ENCODE measurements at places on chromosomes 16 and 17.

GRCh38 chr17:51921500-51921899, 237.0 kb downstream of the CA10 start:
- no peak for DNase-seq

- no peak for DNase-seq
These were observed 162.3 kb downstream of the IRF8 start for GRCh38 chr16:86061318-86061695.

DNA sequence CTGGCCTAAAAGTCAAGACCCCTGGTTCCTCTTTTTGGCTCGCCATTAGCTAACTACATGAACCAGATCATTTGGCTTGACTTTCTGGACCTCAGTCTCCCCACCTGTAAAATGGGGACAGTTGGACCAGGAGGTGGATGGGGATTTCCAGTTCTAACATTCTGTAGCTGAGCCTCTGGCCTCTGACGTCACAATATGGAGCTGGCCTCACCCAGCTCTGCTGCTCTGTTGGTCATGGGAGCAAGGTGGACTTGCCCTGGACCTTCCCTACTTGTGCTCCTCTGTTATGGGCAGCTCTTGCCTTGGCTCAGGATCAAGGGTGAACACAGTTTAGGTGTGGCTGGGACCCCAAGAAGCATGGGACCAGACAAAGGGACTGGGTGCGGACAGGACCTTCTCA, 16.5 kb upstream of the KCNH6 start:
- no peak for DNase-seq

DNA sequence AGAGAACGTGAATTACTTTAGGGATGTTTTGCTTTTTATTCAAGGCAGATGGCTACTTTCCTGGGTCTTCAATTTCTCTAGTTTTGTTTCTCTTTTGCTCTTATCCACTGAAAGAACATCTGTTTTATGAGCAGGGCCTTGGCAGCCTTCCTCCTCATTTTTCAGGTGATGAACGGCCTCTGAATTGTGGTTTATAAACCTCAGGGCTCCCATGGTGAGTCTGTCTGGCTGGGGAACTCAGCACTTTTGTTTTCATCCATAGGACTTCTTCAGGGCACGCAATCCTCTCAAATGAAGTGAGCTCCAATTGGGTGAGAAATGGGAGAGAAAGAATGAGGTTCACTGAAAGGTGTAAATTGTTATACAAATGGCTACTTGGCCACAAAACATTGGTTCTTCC, 186.4 kb upstream of the ERCC4 start:
- DNase-seq, result no peak

GRCh38 chr17:9006175-9006767, 15.0 kb upstream of the NTN1 start:
- DNase-seq, result no peak

GRCh38 chr17:9668517-9668916, 23.2 kb downstream of the USP43 start:
- DNase-seq, result no peak

DNA sequence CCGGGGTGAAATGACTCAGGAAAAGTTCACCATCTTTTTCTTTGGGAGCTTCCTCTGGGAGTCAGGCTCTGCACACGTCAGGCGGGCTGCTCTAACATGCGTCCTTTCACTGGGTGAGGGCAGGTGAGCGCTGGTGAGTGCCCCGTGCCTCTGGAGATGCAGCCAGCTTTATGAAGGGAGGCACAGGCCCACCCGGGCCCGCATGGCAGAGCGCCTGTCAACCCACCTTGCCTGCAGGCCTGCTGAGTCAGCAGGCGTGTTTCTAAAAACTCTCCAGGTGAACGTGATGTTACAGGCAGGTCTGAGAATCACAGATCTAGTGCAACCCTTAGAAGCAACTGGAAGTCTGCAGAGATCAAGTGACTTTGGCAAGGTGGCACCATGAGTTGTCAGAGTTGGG, 18.4 kb downstream of the MAP1LC3B start:
- no peak for DNase-seq

DNA sequence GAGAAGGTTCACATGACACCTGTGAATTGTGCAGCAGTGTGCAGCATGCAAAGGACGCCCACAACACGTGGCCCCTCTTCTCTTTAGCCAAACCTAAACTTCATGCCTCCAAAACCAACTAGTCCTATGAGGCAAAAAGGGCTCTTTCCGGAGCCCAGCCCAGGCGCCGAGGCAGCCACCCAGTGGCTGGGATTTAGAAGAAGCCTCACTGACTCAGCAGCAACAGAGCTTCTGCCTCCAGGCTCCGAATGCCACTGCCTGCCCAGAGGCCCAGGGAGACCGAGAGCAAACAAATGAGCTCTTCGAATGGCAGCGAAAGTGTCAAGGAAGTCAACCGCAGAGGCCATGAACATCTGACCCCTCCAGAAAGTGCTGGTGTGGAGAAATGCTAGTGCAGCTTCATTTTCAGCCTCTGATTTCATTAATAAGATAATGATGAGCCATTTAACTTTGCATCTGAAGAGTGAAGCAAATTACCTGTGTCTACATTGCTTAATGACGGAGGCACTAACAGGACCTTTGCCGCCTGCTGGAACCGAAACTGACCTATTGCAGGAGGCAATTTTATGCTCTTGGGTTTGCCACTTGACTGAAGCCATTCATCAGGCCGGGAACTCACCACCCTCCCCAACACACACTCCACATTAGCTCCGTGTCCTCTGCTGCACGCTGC, 157.7 kb upstream of the RPL38 start:
- DNase-seq, result no peak
